ENCODE measurements at places on chromosomes 4 and X.

DNA sequence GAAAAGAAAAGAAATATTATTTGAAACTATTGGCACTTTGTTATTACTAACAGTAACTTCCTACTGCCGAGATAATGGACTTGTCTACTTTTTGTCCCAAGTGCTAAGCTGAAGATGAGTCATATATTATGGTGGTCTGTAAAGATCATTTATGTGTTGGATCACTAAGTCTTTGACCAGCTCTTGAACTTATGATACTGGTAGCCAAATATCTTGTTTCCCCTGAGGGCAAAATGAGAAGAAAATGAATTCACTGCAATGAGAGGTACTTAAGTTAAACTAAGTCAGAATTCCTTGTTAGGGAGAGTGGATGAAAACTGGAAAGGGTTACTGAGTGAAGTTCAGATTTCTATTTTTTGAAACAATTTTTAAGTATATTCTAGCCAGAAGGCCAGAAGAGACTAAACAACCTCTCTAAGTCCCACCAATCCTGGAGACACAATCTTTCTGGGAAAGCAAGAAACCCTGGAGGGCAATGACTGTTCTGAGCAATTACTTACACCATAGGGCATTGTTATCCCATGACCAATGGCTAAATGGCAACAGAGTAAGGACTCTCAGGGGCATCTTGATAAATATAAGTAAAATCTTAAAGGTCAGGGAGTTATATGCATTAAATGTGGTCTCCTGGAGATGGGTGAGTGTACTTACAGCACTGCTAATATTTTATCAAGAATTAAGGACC lies 287.7 kb downstream of the STIM2 start:
- no peak for DNase-seq

- DNase-seq = no peak
Observed at GRCh38 chrX:31543634-31544033, 471.8 kb upstream of the FTHL17 start.

- no peak for DNase-seq
Observed at GRCh38 chrX:154486052-154486395, 391 bp downstream of the UBL4A start.

DNA sequence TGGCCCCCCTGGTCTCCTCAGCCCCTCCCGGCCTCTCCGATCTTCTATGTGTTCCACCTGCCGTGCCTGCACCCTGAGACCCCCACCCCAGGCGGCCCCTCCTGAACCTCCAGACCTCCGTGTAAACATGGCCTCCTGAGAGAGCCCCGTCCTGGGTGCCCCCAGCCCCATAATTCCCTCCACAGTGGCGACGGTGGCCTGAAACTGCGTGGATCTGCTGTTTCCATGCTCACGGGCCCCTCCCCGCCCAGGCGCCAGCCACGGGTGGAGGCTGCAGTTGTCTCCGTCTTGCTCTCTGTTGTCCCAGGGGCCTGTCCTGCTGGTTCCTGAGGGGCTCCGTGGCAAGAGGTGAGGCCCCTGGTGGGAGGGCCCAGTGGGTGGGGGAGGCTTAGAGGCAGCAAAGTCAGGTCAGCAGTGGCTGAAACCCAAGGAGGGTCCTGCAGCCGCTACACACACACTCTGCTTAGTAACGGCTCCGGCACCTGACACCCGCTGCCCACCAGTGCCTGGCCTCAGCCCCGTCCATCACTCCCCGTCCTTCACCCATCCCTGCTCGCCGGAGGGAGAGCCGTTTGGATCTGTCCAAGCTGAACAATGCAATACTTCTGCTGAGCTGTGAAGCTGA lies 75.8 kb downstream of the FAM53A start:
- no peak for DNase-seq

- DNase-seq = no peak
Observed at GRCh38 chr4:119136546-119136945, 914 bp downstream of the MYOZ2 start.

- no peak for DNase-seq
Observed at GRCh38 chrX:34863906-34864305, 78.7 kb upstream of the FAM47B start.

DNA sequence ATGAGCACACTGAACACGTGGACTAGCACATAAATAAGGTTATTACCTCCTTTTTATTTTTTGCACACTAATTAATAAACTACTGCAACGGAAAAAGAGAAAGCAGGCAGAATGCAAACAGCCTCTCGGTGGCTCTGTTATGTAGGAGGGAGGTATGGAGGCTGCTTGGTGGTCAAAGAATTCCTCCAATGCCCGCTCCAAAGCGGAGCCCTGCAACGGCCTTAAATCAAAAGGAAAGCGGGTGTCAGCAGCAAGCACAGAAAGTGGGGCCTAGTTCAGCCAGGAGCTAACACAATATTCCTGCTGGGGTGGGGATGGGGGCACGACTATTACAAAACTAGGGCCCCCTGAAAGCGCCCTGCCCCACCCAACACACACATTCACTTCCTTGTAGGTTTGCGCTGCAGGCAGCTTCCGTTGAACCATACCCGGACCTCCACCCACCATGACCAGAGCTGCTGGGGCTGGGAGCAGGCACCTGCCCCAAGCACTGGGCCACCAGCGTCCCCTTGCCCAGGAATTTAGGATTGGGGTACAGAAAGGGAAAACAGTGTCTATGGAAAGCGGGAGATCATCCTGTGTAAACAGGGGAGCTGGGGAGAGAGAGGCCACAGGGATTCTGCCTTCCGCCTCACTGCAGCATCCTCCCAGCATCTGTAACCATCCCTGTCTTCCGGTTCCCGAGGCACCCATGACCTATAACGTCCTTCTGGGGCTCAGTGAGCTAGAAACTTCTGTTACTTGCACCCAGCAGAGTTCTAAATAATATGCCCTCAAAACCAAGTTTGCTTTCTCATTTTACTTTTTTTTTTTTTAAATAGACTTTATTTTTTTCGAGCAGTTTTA lies 57.1 kb upstream of the DDX3X start:
- DNase-seq = no peak

- DNase-seq = no peak
Observed at GRCh38 chrX:96211953-96212352, 472.7 kb upstream of the DIAPH2 start.

DNA sequence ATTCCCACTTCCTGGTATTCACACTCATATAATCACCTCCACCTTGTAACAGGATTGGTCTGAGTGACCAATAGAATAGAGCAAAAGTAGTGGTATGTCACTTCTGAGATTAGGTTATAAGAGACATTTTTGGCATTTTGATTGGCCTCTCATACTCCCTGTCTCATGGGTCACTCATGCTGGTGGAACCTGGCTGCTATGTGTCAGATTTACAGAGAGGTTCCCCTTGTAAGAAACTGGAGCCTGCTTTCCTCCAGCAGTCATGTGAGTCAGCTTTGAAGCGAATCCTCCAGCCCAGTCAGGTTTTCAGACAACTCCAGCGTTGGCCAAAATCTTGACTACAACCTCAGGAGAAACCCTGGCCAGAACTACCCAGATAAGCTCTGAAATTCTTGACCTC lies 2.6 kb upstream of the OTUD4 start:
- DNase-seq = no peak

DNA sequence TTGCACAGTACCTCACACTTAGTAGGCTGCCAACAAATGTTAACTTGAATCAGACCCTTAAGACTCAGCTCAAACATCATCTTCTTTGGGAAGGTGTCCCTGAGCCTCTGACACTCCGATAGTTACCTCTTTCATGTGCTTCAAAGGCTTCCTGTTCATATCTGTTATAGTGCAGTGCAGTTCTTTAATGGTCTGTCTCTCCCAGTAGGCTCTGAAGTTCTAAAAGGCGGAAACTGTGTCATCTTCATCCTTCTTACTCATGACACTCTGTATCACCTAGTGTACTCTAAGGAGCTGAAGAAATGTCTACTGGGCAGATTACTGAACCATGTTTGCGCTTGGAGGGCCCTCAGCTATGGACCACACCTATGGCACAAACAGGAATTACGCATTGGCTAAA lies 2.1 kb upstream of the DIAPH2 start:
- no peak for DNase-seq

- peak; percentile 24 for DNase-seq
Observed at GRCh38 chr4:172786039-172786792, 382.4 kb upstream of the GALNT7 start.

GRCh38 chr4:102868153-102868780 lies 525 bp upstream of the CISD2 start:
- DNase-seq = no peak

GRCh38 chr4:143375326-143376073 lies 38.8 kb downstream of the GAB1 start:
- DNase-seq = peak; percentile 50

DNA sequence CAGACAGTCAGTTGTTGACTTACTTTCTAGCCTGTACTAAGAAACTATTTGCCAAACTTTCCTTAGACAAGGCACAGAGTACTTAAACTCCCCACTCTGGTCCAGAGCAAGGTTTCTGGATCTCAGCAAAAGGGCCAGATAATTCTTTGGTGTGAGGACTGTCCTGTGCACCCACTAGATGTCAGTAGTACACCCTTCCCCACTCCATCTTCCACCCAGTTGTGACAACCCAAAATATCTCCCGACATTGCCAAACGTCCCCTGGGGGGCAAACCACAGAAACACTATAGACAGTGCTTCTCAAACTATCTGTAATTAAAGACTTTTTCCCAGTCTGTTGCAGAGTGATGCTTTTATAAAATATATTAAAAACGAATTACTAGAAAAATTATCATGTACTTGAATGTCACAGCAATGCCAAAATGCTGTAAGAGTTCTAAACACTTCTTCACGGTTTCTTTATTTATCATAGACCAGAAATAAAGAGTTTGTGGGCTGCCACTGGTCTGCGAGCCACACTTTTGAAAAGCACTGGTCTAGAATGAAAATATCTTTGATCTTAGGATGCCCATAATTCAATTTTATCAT lies 203.5 kb downstream of the PRDM5 start:
- peak; percentile 33 for DNase-seq

DNA sequence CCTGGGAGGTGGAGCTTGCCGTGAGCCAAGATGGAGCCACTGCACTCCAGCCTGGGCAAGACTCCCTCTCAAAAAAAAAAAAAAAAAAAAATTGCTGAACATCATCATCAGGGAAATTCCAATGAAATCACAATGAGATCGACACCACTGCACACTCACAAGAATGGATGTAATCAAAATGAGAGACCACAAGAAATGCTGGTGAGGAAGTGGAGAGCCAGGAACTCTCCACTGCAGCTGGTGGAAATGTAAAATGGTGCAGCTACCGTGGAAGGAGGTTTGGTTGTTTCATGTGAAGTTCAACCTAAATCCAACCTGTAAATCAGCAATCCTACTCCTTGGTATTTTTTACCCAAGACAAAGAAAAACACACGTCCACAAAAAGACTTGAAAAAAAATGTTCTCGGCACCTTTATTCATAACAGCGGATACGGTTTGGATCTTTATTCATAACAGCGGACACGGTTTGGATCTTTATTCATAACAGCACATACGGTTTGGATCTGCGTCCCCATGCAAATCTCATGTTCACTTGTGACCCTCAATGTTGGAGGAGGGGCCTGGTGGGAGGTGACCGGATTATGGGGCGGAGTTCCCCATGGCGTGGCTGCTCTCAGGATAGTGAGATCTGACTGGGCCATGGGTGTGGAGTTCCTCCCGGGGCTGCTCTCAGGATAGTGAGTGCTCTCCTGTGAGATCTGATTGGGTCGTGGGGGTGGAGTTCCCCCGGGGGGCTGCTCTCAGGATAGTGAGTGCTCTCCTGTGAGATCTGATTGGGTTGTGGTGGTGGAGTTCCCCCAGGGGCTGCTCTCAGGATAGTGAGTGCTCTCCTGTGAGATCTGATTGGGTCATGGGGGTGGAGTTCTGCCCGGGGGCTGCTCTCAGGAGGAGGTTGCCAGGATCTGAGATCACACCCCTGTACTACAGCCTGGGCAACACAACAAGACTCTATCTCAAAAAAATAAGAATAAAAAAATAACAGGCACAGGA lies 7.7 kb downstream of the GAK start:
- no peak for DNase-seq

- DNase-seq = no peak
Observed at GRCh38 chr4:101328063-101328602, 19.2 kb downstream of the PPP3CA start.

DNA sequence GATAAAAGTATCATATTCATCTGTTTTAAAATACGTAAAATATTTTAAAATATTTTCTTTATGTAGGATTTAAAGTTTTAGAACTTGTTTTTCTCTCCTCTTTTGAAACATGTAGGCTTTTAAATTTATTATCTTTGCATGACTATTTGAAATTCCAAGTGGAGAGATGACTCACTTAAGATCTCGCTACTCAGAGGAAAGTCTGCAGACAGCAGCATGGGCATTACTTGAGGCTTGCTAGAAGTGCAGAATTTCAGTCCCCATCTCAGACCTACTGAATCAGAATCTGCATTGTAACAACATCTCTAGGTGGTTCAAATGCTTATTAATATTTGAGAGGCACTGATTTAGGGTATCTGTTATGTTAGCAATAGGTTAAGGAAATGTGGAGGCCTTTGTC lies 225.7 kb upstream of the ARX start:
- DNase-seq = no peak

- no peak for DNase-seq
Observed at GRCh38 chr4:163680386-163681098, 186.1 kb downstream of the TMA16 start.

DNA sequence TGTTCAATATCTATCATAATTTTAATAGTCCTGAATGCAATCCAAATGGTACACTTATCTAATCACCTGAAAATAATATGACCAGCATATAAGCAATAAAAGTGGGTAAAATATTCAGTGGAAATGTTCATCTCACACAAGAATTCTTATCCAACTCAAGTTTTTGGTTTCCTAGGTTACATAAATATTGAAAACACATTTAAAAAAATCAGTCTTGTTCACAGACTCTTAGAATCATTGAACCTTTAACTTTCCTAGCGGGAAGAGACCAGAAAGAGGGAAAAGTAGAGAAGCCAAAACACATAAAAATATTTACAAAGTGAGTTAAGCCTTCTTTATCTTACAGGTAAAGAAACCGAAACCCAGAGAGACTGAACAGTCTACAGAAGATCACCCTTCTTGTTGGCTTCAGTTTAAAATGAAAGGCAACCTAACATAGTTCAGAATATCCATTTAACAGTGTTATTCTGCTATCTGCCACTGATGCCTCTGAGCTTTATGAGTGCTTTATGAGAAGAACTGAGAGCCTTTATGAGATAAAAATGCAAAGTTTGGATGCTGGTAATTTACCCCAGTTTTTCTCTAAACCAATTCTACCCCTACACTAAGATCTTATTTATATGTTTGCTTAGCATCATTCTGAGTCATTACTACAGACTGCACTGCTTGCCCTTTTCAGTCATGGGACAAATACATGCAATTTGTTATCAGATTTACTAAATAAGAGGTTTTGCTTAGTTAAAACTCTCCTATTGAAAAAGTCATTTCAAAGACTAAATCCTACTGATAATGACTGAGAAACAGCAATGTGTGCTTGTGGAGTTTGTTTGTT lies 453.3 kb upstream of the INTU start:
- no peak for DNase-seq

GRCh38 chrX:153981231-153981630 lies 8.7 kb downstream of the TMEM187 start:
- no peak for DNase-seq

DNA sequence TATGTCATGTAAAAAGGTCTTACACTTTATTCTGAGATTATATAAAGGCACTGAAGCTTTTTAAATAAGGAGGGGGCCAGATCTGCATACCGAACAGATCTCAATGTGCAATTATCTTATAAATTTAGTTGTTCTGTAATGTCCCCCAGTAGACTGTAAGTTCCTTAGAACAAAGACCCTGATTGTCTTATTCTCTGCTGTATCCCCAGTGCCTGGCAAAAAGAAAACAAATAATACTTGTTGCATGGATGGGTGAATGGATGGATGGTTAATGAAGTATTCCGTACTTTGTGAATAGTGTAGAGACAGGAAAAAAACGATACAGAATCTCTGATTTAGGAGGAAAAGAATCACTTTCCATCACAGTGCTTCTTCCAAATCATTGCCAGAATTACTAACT lies 141.5 kb downstream of the CHM start:
- no peak for DNase-seq

GRCh38 chr4:152308951-152309350 lies 226.9 kb downstream of the FBXW7 start:
- no peak for DNase-seq

All from H4 (cell line).